SJSA1 (cell line): ENCODE measurements at places on chromosomes 2 and 18. TPM values are rescaled to one million over a fixed set of nuclear protein-coding genes. Genes with fewer than 3 reads are reported as not detected.

- no peak for DNase-seq
Measured at GRCh38 chr2:60659026-60659425, 97.0 kb upstream of the PAPOLG start.

SOS1 gene
- total RNA-seq = 4.7 and 16.2 TPM in 2 replicates

GRCh38 chr2:170505631-170506275, 209.4 kb upstream of the SP5 start:
- DNase-seq = no peak

DNA sequence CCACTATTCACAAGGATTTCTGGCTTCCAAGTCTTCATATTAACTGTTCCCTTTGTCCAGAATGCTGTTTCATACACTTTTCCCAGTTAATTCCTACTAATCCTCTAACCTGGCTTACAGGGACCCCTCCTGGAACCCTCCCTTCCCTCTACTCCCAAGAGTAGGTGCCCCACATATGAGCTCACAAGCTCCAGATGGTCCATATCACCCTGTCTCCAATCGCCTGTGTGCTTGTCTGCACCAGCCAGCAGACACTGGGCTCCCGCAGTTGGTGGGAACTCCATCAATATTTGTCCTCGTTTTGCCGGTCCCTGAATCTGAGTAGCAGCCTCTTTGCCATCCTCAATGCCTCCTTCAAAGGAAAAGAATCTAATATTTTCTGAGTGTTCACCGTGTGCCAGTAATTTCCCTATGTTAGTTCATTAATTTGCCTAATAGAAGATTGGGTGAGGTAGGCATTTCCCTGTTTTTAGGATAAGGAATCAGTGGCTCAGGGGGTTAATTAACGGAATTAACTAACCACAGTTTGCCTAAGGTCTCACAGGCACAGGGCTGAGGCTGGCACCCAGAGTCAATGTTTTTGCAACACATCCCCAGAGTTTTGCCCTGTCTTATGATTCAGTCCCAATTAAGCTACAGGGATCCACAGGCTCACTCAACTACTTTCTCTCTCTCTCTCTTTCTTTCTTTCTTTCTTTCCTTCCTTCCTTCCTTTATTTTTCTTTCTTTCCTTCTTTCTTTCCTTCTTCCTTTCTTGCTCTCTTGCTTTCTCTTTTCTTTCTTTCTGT, 141.6 kb upstream of the CYP1B1 start:
- no peak for DNase-seq

- DNase-seq = no peak
Measured at GRCh38 chr2:128287780-128288735, 30.6 kb downstream of the HS6ST1 start.

ARHGEF33 gene
- total RNA-seq = not detected in 2 replicates

GTF2A1L gene
- 0.11 TPM in 1 of 2 replicates, not detected in the other for total RNA-seq

GRCh38 chr2:201971531-201972228, 62.0 kb upstream of the FZD7 start:
- peak; percentile 53 for DNase-seq

MC4R gene
- total RNA-seq = not detected in 2 replicates

DNA sequence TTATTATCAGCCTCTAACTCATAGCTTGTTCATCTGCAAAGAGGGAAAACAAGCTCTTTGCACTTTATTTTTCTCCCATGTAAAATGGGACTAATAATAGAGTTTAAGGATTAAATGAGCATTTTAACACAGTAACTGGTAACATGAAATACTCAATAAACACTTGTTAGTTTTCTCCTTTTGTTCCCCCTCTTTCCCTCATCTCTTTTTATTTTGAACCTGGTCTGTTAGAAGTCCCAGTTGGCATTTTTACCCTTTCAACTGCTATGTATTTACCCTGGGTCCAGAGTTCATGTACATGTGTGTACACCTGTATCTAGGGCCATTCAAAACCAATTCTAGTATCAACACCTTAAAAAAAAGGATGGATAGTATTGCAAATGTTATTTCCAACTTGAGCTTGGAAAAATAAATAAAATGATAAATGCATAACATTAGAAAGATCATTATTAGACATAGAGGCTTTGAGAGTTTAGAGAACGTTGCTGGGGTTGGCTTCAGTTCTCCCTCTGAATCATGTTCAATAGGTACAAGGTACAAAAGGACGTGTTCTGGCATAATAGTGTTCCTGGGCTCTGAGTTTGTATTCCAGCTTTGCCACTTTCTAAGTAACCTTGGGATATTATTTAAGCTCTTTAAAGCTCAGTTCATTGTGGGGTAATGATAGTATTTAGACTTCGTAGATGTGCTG, 5.2 kb upstream of the VPS54 start:
- DNase-seq = no peak

AP1S3 gene
- 6.4 and 7.2 TPM in 2 replicates for total RNA-seq

GRCh38 chr2:177291701-177292100, 27.2 kb upstream of the NFE2L2 start:
- DNase-seq = no peak

GRCh38 chr2:216441308-216442010, 29.2 kb downstream of the SMARCAL1 start:
- DNase-seq = no peak

CD302 gene
- 12.6 and 16.4 TPM in 2 replicates for total RNA-seq

- DNase-seq = no peak
Measured at GRCh38 chr18:7021994-7022840, 95.4 kb downstream of the LAMA1 start.

DNA sequence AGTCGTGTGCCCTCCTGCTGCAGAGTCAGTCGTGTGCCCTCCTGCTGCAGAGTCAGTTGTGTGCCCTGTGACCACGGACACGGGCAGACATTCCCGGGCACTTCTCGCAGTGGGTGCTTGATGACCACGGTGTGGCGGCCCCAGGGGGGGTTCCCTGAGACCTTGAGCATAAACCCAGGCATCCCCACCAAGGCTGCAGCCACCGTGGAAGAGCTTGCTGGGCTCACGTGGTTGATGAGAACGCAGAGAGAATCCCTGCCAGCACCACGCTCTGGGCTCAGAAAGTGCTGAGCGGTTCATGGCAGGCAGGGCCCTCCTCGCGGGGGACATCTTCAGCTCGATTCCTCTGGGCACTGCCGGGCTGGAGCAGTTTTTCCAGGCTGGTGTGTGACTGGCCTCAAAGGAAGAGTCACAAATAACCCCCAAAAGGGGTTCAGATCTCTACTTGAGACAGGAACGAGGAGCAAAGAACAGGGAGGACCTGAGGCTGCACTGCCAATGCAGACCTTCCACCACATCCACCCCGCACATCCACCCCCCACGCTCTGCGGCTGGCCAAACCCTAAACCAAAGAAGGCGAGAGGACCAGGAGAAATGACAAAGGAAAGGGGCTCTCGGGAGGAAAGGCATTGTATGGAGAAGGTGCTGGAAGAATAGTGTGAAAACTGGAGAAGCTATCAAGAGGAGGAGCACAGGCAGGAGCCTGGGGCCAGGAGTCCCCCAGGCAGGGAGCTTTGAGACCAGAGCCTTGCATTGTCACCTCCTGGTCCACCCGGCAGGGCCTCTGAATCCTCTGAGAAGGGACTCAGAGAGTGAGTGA, 8.4 kb upstream of the PER2 start:
- DNase-seq = no peak

GRCh38 chr18:76842837-76843530, 20.6 kb downstream of the ZNF236 start:
- no peak for DNase-seq

TRIM43 gene
- total RNA-seq = not detected in 2 replicates

DNA sequence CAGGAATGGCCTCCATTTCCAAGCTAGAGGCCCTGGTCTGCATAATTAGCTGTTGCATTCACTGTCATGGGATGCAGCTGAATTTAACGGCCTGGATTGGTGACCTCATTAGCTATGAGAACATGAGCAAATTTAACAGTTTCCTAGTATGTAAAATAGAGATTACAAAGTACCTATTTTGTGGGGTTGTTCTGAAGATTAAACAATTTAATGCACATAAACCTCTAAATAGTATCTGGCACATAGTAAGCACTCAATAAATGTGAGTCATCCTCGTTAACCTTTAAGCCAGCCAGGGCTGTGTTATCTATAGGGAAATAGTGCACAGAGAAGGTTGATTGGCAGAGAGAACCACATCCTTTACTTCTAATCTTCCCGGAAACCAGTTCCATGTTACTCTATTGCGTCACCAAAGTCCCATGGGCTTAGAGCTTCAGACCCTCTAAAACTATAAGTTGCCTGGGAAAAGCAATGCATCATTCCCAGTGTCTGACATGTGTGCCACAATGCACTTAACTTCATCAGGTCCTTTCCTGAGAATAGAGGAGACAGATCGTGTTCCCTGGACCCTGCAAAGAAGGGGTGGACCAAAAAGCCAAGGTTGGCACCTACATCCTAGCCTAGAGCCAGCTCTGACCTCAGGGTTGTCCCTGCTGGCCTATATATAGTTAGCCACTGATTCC, 196.5 kb downstream of the LNPK start:
- DNase-seq = no peak

GRCh38 chr2:112142525-112143078, 4.4 kb downstream of the FBLN7 start:
- DNase-seq = no peak

GRCh38 chr2:19000776-19001175, 357.6 kb downstream of the OSR1 start:
- no peak for DNase-seq

DNA sequence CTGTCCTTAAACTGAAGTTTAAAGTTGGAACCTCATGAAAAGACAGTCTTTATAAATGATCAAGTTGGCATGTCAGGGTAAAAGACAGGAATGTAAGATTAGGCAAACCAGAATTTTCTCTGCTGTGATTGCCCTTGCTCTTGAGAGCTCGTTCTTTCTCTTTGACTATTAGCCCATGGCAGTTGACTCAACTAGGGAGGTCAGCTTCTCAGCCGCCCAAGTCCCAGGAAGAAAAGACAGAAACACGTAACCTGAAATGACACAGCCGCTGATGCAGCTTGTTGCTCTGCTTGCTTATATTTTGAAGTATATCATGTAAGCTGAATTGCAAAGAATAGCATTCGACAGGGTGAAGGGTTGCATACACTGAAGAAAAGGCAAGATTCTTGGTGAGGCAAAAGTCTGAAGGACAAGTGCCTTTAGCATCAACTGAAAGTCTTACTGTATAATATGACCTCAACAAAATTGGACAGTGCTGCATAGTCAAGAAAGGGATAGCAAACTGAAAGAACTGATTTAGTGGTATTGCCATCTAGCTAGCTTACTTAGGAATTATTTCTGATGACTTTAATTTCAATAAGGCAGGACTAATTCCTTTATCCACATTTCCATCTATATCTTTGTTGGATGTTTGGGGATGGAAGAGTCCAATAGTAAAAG, 54.7 kb downstream of the ARHGAP15 start:
- no peak for DNase-seq

RAMP1 gene
- 0.22 and 1.7 TPM in 2 replicates for total RNA-seq

RESP18 gene
- not detected in 2 replicates for total RNA-seq

- DNase-seq = no peak
Measured at GRCh38 chr2:12665334-12665733, 51.4 kb upstream of the TRIB2 start.

TBC1D8 gene
- 18.2 and 18.6 TPM in 2 replicates for total RNA-seq
